ENCODE measurements at places on chromosomes 7 and 10.

GRCh38 chr10:71301371-71301916, 17.6 kb upstream of the SLC29A3 start:
- DNase-seq, result no peak

DNA sequence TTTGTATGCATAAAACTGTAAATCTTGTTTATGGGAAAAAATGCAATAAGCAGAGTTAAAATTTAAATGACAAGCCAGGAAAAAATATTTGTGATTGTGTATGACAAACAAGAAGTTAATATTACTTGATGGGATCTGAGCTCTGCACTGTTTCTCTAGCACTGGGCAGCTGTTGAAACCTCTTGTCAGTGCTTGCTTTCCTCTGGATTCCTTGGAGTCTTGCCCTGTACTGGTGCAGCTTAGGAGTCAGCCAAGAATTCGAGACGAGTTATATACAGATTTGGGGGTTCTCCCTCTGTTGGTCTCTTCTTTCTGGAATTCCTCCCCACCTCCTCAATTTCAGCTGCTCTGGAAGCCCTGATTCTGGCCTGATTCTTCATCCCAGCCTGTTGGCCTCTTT, 24.3 kb upstream of the OPN4 start:
- DNase-seq, result no peak

DNA sequence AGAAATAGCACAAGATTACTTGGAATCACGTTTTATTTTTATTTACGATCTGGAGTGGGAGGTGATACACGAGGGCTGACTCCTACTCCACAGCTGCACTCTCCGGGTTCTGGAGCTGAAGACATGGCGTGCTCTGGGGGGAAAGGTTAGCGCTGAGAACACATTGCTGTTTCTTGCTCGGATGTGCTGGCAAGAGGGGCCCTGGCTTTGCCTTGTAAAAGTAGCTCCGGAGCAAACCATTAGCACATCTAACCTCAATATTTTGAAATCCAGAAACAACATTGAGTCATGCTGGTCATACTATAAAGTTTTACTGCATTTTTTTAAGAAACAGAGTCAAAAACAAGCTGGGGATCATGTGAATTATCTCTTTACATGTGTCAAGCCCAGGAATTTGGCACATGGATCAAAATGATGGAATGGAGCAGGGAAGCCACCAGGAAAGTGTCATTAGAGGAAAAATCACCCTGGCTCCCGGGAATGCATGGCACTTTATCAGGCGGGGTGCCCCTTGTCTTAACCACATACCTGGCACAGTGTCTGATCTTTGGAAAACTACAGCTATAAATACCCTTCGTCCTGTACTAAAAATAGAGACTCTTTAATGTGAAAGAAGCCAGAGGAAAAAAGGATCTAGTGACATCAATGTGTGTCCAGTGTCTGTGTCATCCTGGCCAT, 31.6 kb upstream of the LYZL1 start:
- peak; percentile 66 for DNase-seq

DNA sequence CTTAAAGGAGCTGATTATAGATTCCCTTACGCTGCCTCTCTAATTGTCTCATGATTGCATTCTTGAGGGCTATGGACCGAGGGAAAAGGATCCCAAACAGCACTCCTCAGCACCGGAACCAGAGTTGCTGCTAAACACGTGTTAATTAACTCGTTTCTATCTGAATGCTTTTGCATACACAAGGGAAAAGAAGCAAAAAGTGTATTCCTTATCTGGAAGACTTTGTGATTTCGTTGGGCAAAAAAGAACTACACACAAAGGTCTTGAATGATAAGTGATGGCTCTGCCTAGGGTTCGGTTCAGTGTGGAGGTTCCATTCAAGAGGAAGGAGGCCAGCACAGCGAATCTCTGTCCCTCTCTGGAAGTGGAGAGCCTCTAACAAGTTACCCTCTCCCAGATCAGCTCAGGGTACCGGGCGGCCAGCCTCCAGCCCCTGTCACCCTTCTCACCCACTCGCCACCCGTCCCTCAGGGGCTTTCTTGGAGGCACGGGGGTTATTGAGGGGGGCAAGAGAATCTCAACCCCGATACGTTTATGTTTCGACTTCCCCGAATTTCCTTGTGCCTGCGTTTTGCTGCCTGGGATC, 515 bp upstream of the SLC4A2 start:
- DNase-seq, result no peak

DNA sequence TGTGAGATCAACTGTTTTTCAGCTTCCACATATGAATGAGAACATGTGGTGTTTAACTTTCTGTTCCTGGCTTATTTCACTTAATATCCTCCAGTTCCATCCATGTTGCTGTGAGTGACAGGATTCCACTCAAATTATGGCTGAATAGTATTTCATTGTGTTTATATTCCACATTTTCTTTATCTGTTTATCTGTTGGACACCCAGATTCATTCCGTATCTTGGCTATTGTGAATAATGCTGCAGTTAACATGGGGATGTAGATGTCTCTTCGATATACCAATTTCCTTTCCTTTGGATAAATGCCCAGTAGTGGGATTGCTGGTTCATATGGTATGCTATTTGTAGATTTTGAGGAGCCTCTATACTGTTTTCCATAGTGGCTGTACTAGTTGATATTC, 47.9 kb downstream of the GALNT11 start:
- no peak for DNase-seq

GRCh38 chr7:43242628-43243255, 130.3 kb downstream of the HECW1 start:
- no peak for DNase-seq

Measured in left kidney (tissue), 8 donors.